WTC11 (cell line): ENCODE measurements at places on chromosomes 7 and 10. TPM values are rescaled to one million over a fixed set of nuclear protein-coding genes. Genes with fewer than 3 reads are reported as not detected.

DNA sequence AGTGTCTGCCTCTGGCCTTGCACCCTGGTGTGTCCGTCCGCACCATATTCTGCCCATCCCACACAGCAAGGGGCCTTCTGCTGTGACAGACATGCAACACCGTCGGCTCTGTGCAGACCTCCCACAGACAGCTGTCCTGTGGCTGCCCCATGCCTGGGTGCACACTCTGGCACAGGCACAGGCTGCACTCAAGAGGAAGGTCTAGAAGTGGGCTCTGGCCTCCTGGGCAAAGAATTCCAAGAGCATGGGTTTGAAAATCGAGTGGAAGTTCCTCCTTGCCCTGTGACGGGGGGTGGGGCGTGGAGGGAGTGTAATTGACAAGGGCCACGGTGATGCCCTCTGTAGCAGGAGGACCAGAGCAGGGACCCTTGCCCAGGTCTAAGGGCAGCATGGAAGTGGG lies 4.3 kb upstream of the LOXL4 start:
- DNase-seq, result no peak

The MRPS16 gene
- 130 to 157 TPM (median 136 TPM) in 3 replicates for total RNA-seq

DNA sequence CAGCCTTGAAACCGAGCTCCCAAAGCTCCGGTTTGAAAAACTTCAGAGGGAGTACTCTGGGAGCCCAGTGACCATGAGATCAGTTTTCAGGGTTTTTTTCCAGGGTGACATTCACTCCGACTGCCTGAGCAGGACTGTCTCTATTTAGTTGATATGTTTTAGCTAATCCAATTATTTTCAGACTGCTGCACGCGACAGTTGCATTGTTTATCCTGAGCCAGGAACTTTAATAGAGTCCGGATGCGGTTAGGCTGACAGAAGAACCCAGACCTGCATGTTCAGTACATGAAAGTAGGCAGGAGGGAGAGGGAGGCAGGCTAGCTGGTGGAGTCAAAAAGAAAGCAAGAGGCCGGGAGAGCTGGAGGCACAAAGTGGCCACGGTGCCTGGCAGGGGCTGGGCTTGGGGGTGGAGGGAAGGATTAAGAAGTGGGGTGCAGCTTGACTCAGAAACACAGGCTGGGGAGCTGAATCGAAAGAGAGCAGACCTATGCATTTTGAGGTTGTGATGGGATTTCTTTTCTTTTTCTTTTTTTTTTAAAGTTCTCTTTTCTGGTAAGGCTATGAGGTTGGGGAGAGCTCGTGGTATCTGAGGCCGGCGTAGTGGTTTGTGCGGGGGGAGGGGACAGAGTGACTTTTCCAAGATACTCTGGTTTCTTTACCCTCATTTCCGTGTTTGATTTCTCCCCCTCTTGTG lies 5.7 kb downstream of the GATA3 start:
- DNase-seq, result no peak

- DNase-seq, result no peak
Measured at GRCh38 chr7:147472556-147472955, 1118.0 kb upstream of the C7orf33 start.

The STOX1 gene
- total RNA-seq, result 1.6 to 1.9 TPM (median 1.6 TPM) in 3 replicates

The CHAT gene
- not detected in 3 replicates for total RNA-seq

GRCh38 chr7:100163006-100163531 lies 4.5 kb upstream of the TRAPPC14 start:
- DNase-seq, result no peak

- DNase-seq, result no peak
Measured at GRCh38 chr10:3963191-3963673, 178.2 kb upstream of the KLF6 start.

DNA sequence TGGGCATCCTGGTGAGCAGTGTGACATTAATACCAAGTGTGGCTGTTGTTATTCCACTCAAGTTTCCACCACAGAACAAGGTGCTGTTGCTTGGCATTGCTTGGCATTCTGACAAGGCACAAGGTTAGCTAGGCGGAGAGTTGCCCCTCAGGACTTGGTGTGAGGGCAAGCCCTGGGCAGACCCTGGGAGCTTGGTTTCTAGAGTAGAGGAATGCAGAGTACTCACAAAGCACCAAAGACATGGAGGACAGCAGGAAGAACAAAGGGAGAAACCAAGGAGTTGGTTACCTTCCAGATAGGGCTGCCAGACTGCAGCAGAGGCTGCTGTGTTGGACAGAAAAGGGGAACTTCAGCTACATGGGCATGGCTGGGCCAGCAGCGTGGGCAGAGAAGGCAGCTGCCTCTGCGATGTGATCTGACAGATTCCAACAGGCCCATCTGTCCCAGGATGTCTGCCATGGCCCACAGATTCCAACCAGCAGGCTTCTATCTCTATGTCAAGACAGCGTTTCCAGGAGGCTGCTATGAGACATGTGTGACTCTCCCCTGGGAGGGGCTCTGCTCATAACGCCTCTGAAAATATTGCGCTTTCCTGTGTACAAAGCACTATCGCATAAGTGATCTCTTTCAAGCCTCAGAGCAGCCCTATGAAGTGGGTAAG lies 1.8 kb downstream of the GOLGA7B start:
- DNase-seq, result no peak

DNA sequence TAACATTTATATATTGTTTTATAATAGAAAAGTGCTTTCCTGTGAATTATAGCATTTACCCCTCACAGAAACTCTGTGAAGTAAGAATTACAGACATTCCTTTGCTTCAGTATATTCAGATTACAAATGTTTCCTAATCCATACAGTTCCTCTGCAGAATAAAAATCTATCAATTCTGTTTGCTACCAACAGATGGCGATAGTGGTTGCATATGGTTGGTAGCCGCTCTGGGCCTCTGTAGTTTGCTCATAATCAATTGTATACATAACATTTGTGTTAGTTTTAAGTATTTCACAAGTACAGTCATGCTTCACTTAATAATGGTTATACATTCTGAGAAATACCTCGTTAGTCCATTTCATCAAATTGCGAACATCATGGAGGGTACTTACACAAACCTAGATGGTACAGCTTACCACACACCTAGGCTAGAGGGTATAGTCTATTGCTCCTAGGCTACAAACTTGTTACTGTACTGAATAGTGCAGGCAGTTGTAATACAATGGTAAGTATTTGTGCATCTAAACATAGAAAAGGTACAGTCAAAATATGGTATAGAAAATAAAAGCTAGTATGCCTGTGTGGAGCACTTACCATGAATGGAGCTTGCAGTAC lies 94.4 kb upstream of the STEAP4 start:
- no peak for DNase-seq

The PGAM2 gene
- 2.4 to 5.6 TPM (median 3.9 TPM) in 3 replicates for total RNA-seq

DNA sequence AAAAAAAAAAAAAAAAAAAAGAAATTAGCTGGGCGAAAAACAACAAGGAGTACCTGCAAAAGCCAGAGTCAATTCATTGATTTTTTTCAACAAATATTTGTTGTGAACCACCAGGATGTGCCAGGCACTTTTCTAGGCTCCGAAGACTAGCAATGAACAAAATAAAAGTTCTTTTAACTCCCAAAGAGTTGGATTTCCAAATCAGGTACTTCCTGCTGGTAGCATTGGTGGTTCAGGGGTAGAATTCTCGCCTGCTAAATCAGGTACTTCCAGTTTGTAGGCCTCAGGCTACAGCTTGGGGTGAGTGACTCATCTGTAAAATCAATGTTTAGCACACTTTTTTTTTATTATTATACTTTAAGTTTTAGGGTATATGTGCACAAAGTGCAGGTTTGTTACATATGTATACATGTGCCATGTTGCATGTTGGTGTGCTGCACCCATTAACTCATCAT lies 10.9 kb downstream of the PPA1 start:
- DNase-seq, result no peak
